Activated naive CD4-positive, alpha-beta T cell treated with anti-CD3 and anti-CD28 coated beads, Interleukin-2, amount 10 ng/mL, durations not matched to agents 7 days and 5 days (primary cell): ENCODE measurements at places on chromosomes 4 and X.

- no peak for DNase-seq
Measured at GRCh38 chr4:153943738-153944415, 155.0 kb upstream of the SFRP2 start.

DNA sequence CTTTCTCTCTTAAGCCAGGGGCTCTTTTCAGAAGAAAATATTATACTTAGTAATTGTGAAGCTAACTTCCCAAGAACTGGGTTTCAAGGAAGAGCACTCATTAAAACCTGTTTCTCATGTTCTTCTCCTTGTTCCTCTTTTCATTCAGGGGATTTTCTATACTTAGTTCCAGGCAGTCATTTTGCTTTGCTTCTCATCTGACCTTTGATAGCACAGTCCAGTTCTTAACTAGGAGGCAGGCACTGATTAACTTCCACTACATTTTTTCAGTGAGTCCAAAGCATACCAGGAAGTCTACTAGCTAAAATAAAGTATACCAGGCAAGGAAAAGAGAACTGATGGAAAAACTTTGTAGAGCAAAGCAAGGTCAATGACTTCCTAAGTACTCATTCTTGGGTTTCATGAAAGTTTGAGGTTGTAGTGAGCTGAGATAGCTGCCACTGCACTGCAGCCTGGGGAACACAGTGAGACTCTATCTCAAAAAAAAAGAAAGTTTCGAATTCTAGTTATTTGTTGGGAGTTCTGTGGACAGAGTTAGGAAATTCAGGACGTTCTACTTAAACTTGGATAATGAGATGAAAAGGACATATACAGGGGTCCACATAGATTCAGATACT lies 190.1 kb upstream of the HS3ST1 start:
- DNase-seq: no peak

- no peak for DNase-seq
Measured at GRCh38 chr4:176709417-176709816, 83.3 kb downstream of the VEGFC start.

- no peak for DNase-seq
Measured at GRCh38 chr4:176383273-176384077, 63.7 kb downstream of the SPCS3 start.

DNA sequence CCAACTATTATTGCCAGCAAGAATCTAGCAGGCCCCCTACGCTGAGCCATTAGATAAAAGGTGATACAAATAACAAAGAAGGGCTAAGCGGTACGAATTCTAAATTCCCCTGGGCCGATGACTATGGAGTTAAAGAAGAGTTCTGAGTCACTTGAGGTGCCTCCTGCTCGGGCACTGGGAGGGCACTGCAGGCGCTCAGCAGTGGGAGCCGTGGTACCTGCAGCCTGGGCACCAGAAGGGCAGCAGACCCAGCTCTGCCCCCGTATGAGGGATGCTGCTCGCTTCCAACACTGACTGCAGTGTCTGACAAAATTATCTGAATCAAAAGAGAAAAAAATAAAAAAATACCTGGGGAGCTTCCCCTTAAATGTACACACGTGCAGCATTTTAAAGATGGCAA lies 44.1 kb upstream of the MTNR1A start:
- DNase-seq: no peak

DNA sequence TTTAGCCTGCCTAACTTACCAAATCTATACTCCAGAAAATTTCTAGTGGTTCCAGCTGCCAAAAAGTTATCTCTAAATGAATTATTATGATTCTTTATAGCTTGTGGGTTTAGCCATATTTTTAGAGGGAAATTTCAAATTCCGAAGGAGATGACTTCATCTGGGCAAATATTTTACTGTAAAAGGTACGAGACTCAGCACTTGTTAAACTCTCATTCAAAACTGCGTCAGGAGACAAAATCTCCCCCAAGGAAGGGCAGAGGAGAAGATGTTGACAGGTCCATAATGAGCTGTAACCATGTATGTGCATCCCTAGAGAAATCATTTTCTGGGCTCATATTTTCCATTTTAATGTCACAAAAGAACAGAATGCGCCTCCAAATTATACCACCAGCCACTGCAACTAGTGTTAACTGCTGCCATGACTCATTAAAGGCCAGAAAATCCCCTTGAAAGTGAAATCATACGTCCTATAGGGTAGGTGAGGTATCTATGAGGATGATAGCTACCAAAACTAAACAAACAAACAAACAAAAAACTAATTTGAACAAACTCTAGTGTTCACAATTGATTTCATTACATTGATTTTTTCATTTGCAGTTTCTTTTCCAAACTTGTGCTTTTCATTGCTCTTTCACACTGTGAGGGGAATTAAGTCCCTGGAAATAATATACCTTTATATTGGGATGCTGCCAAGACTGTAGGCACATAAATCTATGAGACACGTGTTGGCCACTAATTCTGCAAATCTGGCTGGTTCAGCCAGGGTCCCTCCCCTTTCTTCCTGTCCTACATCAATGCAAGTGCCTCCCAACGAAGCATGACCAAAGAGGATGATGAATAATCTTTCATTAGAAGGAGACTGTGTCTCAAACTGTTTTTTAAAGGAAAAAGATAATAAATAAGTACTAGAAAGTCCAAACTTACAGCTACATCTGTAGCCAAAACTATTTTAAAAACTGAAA lies 85.8 kb downstream of the ARHGAP6 start:
- DNase-seq: no peak
